Activated CD8-positive, alpha-beta memory T cell treated with anti-CD3 and anti-CD28 coated beads for 1 hour (primary cell): ENCODE measurements at places on chromosomes 4 and X.

- DNase-seq, result no peak
Observed at GRCh38 chr4:186624951-186625350, 69.6 kb upstream of the MTNR1A start.

DNA sequence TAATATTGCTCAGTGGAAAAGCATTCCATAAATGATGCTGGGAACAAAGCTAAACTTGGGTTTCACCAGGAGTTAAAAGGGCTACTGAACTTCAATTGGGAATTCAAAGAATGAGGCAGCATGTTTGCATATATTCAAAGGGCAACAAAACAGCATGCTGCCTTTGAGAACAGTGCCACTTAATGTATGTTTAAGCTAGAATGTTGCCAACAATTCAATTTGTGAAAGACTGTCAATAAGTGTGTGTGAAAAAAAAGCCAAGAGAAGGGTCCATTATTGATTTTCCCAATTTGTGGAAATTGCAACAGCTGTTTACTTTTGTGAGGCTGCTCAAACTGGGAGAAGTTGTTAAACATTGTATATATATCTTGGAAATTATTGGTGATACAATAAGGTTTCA, 701.9 kb upstream of the ACTRT1 start:
- no peak for DNase-seq

DNA sequence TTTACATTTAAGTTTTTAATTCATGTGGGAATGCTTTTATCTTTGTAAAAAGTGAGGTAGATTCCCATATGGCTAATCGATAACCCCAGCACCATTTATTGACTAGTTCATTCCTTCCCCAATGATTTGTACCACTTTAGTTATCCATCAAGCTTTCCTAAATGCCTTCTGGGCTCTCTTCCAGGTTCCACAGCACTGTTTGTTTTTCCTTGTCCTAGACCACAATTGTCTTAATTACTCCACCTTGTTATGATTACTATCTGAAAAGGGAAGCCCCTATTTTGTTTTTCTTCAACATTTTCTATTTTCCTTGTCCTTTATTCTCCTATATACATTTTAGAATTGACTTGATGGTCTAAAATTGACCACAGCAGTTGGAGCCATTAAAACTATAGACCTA, 48.5 kb upstream of the GPRIN3 start:
- no peak for DNase-seq

- no peak for DNase-seq
Observed at GRCh38 chr4:76673362-76673761, 224.6 kb downstream of the SOWAHB start.

GRCh38 chrX:153380691-153381090, 20.5 kb downstream of the PNMA6E start:
- DNase-seq, result no peak

GRCh38 chr4:57498251-57498650, 388.1 kb upstream of the IGFBP7 start:
- DNase-seq, result no peak
